ENCODE measurements at places on chromosomes 7 and 10.

GRCh38 chr7:92769844-92770243 is 66.5 kb downstream of the CDK6 start:
- DNase-seq = no peak

DNA sequence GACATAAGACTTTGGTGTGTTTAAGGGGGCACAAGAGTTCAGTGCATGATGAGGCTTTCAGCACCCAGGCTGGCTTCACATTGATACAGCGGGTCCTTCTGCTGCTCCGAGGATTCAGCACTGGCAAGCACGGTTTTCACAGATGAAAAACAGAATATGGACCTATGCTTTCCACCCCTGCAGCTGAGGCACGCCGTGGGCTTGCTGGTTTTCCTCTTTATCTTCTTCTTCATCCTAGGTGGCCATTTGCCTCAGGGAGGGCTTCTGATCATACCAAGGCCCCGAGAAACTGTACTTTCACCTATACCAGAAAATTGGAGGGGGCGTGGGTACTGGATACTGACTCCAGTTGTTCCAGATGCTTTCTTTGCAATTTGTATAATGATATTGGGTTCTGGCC is 277.1 kb upstream of the ZNF32 start:
- no peak for DNase-seq

DNA sequence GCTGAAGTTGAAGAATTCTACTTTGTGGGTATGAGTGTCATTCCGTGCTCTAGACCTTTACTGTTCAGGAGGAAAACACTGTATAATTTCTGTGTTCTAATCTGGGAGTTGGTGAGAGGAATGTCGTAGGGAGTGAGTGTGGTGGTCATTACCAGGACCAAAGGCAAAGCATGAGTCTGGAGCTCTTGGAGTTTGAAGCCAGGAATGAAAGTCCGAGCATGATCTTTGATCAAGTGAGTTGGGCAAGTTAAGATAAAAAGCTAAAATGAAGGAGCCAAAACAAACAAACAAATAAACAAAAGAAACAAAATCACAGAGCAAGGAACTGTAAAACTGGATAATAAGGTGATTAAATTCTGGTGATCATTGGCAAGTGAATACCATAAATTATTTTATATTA is 161.4 kb downstream of the AGMO start:
- no peak for DNase-seq

DNA sequence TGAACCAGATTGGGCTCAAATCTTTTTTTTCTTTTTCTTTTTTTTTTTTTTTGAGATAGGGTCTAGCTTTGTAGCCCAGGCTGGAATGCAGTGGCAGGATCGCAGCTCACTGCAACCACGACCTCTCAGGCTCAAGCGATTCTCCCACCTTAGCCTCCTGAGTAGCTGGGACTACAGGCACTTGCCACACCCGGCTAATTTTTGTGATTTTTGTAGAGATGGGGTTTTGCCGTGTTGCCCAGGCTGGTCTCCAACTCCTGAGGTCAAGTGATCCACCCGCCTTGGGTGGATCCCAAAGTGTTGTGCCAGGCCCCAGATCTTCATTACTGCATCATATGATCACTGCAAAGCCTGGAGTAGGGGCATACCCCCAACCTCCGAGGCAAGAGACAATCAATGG is 2.8 kb downstream of the DNAJC30 start:
- DNase-seq = no peak

DNA sequence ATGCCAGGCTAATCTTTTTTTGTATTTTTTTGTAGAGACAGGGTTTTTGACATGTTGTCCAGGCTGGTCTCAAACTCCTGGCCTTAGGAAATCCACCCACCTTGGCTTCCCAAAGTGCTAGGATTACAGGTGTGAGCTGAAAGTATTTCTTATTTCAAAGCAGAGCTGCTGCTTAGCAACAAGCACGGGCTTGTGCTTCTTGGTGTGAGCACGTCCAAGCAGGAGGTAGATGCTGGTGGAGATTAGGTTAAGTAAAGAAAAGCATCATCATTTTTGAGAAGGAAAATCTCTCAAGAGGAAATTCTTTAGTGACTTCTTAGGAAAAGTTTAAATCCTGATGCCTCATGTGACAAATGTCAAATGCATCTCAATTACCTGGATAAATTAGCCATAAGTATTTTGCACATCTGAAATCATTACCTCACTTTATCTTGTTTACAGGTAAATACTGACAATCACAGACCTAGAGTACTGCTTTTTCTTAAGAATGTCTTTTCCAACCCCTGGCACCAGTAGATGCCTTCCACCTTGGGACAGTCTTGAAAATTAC is 431.8 kb upstream of the FZD8 start:
- DNase-seq = no peak

DNA sequence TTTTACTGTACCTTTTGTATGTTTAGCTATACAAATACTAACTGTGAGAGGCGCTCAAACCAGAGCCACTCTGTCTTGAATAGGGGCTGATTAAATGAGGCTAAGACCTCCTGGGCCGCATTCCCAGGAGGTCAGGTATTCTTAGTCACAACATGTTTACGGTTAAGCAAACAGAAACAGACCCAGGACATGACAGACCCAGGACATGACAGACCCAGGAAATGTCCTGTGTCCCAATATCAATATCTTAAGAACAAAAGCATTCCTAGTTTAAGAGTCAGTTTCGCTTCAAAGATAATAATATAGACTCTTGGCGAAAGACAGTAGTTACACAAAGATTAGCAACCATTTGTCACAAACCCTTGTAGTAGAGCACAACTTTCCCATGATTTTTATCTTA is 304.5 kb downstream of the CCSER2 start:
- DNase-seq = no peak

DNA sequence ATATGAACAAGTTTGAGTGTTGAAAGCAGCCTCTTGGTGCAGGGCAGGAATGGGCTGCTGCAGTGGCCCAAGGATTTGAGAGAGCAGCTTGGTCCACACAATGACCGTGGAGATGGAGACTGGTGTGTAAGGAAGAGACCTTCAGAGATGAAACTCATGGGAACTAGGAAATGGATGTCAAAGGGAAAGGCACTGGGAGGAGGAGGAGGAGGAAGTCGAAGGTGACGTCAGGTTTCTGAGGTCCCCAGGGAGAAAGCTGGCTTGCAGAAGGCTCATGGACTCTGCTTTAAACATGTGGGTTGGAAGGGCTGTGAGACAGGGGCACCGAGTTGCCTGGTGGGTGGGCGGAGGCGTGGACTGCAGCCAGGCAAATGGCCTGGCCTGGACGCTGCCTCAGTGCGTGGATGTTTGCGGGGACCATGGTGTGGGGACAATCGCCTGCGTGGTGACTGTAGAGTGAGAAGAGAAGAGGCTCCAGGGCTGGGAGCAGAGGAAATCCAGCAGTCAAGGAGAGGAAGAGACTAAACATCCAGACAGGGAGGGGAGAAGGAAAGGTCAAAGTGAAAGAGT is 14.6 kb downstream of the C10orf71 start:
- no peak for DNase-seq

DNA sequence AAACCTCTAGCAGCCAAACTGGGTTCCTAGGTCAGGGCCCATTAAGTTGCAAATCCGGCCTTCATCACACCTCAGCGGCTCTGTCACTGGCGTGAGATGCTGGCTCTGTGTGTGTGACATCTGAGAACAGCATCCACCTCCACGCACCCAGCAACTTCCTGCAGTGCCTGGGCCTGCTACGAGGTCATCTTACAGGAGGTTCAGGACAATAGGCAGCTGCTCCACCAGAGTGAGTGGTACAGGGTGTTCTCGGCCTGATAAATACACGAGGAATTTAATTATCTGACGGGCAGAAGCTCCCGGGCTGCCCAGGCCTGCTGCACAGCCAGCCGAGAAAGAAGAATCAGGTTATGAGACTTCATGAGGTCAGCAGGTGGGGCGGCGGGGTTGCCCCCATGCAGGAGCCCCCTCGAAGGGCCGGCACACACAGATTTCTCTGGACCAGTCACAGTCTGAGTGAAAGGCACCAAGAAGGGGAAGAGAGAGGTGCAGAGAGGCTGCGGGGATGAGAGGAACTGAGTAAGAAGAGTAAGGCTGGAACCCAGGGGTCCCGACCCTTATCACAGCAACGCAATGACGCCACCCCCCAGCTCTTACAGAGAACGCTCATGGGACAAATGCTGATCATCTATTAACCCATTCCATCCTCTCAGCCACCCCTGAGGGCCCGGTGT is 49.3 kb downstream of the CALML3 start:
- no peak for DNase-seq

DNA sequence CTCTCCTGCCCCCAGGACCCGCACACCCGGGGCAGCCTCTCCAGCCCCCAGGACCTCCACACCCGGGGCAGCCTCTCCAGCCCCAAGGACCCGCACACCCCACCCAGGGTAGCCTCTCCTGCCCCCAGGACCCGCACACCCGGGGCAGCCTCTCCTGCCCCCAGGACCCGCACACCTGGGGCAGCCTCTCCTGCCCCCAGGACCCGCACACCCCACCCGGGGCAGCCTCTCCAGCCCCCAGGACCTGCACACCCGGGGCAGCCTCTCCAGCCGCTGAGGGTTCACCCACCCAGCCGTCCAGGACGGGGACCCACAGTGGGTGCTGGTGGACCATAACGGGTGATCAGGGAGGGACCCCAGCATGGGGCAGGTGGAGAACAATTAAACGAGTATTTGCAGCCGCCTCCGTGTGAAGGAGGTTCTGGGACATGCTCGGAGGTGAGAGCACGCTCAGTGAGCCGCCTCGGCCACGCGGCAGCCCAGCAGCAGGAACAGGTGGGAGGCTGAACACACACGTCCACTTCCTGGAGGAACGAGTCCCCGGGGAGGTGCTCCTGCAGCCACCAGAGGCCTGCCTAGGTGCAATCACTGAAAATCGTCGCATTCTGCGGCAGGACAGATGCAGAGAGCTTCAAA is 107.9 kb downstream of the PDGFA start:
- DNase-seq = no peak

- no peak for DNase-seq
Measured at GRCh38 chr10:71964098-71964742, at the start of gene CHST3. Gene CHST3 (plus strand): TSS chr10:71964395. CDS start chr10:72005843, 41,448 bp downstream.

DNA sequence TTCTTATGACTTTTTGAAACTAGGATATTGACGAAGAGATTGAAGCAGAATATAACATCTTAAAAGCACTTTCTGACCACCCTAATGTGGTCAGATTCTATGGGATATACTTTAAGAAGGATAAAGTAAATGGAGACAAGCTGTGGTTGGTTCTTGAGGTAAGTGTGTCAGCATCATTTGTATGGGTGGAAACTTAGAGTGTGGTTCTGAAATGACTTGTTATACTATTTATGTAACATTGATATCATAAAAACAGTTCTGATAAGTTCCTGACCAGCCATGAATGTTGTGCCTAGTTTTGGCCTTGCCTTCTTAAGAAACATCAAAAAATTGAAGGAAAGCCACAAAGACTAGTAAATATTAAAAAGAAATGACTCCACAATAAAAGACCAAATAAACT is 20.8 kb downstream of the MYO3A start:
- no peak for DNase-seq

- DNase-seq = no peak
Measured at GRCh38 chr7:90459888-90460287, 9.6 kb upstream of the PTTG1IP2 start.

DNA sequence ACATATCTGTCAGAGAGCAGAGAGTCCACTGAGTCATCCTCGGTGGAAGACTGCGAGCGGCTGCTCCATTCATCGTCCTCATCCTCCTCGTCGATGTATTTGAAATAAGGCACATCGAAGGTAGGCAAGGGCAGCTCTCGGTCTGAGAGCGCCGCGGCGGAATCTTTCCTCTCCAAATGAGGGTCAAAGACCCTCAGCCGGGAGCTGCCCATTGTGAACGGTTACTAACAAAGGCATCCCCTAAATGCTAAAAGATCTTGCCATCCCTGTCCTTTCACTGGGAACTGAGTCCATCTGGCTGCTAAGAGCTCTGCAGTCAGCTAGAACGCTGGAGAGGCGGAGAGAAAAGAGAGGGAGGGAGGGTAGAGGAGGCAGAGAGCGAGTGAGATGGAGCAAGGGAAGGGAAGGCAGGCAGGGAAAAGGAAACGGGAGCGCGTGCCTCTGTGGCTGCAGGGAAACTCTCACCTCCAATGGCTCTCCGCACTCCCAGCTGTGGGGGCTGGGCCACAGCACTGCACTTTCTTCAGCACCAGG is 163.4 kb downstream of the RAPGEF5 start:
- no peak for DNase-seq

DNA sequence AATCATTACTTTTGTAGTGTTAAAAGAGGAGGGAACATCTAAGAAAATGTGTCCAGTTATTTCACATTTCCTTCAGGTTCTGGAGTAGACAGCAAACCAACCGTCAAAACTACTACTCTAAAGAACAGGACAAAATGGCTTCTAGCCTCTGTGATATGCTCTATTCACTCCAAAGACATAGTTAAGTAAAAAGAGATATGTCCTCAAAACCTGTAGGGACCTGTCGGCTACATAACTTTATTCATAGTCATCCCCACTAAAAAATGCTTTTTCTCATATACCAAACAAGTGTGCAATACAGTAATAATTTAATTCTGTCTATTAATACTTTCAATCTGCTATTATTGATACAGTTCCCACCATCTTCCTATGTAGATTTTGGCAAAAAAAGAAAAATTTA is 642.8 kb upstream of the LRRTM3 start:
- DNase-seq = no peak

DNA sequence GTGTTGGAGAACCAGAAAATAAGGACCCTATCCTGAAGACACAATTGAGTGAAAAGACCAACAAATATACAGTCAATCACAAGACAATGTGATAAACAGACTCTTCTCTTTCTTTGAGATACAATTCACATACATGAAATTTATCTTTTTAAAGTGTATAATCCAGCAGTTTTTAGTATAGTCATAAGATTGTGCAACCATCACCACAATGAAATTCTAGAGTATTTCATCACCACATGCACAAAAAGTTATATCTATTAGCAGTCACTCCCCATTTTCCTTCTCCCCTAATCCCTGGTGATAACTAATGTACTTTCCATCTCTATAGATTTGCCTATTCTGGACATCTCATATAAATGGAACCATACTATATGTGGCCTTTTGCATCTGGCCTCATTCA is 8.2 kb upstream of the SORBS1 start:
- no peak for DNase-seq

DNA sequence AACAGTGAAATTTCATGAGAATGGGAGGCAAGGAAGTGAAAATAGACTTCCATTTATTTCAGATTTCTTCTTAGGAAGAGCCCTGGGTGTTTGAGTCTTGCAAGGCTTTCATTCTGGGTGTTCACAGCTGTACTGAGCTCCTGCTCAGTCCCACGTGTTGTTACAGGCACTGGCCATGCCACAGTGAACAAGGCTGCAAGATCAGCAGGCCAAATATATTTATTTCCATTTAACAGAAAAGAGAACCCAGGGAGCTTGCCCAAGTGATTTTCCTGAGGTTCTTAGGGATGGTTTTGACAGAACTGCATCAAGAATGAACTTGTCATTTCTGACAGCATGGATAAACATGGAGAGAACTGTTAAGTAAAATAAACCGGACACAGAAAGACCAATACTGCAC is 54.5 kb upstream of the CD36 start:
- no peak for DNase-seq
